ENCODE measurements at places on chromosomes 3 and 15.

GRCh38 chr3:111851511-111851954 is 7.5 kb upstream of the PHLDB2 start:
- DNase-seq: no peak

DNA sequence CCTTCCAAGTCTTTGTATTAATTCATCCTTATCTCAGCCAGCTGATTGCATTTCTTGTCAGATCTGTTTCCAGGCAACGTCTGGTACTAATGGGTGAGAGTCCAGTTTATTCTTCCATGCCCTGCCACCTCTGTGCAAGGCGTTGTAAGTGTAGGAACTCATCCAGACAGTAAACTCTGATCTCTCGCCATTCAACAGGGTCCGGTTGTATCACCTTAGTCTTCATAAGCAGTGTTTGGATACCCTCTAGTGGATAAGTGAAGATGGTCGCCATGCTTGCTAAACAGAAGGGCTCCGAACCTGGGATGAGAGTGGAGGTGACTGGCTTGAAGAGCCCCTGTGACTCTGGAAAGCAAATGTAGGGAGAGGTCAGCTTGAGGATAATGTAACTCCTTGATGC is 51.6 kb upstream of the CMTM7 start:
- DNase-seq: no peak

GRCh38 chr3:66344391-66344811 is 123.6 kb downstream of the SLC25A26 start:
- DNase-seq: no peak

DNA sequence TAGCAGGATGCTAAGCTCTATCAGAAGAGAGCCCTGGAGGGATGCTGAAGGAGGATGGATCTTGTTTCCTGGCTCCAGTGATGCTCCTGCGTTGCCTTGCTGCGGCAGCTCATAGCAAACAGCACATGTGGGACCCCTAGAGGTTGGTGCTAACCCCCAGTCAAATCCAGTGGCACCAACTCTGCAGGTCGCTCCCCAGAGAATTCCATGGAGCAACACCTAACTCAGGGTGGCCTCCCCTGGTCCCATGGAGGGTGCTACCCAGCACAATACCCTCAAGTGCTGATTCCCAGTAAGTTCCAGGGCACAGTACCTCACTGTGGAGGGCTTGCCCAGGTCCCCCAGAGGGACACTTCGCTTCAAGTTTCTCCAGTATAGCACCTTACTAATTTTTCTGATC is 231.2 kb downstream of the NEK10 start:
- no peak for DNase-seq

- DNase-seq: peak; percentile 16
Measured at GRCh38 chr3:134419214-134419959, 45.1 kb upstream of the AMOTL2 start.

- no peak for DNase-seq
Measured at GRCh38 chr3:8524656-8525399, 23.2 kb downstream of the LMCD1 start.

- no peak for DNase-seq
Measured at GRCh38 chr3:189806171-189806951, 175.2 kb downstream of the TP63 start.

- no peak for DNase-seq
Measured at GRCh38 chr3:110614186-110614585, 457.4 kb upstream of the NECTIN3 start.

DNA sequence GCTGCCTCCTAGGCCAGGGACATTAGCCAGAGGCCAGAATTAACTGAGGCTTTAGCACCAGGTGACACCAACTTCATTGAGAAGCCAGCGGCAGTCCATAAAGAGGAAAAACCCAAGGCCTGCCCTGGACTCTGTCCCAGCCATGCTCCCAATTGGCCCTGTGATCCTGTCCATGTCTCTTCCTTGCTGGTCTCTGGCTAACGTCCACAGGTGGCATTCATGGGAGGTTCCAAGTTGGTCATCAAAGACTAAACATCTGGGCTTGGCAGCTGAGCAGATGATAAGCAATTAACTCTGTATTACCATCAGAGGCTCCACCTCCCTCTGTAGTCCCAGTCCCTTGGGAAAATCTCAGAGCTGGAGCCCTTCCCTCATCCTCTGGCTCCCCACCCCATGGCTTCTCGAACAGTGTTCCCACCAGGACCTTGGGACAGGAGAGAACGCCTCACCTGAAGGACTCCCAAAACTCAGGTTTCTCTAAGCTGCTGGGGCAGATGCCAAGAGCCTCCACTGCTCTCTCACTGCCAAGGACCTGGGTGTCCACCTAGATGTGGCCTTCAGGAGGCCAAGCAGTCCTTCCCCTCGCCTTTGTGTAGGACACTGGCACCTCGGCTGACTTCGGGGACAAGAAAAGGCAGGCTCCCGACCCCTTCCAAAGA is 40.4 kb downstream of the GOLGA6A start:
- DNase-seq: no peak

- DNase-seq: no peak
Measured at GRCh38 chr3:64739971-64740631, 52.3 kb upstream of the ADAMTS9 start.

GRCh38 chr3:111303760-111304159 is 232.1 kb downstream of the NECTIN3 start:
- no peak for DNase-seq

DNA sequence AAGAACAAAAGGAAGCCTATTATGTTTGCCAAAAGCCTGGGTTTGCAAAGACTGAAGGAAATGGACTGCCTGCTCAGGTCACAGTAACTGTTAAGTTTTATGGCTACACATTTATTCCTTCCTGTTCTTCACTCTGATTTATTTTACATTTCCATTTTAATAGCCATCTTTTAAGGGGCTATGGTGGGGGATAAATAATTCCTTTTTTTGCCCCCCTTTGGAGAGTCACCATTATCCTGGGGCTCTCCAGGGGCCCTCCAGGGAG is 53.5 kb upstream of the MYZAP start:
- no peak for DNase-seq

DNA sequence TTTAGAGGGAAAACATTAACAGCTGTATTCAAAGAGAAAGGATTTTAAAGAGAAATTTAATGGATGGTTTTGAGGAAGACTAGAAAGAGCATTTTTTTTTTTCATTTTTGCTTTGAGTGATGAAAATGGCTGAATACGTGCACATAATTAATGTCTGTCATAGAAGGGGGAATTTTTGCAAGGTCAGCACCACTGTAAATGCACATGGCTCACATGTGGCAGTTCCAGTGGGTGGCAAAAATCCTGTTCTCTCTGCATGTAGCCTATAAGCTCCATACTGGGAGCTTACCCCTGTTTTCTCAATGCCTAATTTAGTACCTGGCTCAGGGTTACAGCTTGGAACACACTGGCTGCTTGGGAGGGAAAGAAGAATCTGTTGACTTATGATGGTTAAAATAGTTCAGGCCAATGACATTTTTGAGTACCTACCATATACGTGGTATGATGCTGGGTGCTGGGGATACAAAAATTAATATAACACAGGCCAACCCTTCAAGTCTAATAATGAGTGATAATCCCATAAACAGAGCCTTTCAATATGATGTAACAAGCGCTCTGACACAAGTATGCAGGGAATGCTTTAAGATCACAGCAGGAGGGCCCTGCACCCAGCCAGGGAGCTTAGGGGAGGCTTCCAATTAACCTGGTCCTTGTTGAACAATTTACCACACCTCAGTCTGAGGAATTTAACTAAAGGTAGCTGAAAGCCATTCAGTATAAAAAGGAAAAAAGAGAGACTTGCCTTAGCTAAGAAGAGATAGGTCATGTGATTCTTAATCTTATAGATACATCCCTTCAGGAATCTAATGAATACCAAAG is 33.0 kb downstream of the HSPBAP1 start:
- no peak for DNase-seq

- DNase-seq: no peak
Measured at GRCh38 chr3:65532215-65532614, 506.5 kb downstream of the MAGI1 start.

DNA sequence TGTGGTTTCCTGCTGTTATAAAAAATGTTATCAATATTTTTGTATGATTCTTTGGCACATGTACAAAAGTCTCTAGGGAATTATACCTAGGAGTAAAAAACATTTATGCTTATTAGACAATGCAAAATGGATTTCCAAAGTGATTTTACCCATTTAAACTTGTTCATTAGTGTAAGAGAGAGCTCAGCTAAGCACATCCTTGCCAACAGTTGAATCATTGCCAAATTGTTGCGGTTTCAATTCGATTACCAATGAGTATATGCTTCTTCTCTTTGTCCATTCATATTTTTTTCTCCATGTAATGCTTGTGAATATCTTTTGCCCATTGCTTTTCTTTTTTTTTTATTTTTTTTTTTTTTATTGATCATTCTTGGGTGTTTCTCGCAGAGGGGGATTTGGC is 17.2 kb downstream of the CASR start:
- no peak for DNase-seq

DNA sequence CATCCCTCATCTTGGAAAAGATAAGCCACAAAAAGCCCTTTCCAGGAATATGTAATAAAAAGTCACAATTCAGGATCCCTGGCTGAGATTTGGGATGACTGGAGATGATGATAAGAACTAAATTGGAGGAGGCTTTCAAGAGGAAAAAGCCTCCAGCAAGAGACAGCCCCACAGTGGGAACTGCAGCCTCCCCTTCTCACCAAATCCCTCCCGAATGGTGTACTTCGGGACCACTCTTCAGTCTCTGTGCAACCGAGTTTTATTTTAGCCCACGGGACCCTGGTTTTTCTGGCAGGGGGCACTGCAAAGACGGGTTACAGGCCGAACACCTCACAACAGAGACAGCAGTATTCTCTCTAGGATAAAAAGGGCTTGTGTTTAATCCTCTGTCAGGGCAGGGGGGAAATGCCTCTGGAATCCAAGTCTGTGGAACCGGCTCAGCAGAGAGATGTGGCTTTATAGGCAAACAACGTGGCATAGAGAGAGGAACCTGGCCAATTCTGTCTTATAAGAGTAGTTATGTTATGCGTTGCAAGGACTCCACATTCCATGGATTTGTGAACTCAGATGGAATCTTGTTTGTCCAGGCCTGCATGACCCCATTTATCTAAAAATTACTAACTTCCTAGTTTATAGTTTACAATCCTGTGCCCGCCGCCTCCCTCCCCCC is 1.2 kb upstream of the LMCD1 start:
- DNase-seq: no peak

DNA sequence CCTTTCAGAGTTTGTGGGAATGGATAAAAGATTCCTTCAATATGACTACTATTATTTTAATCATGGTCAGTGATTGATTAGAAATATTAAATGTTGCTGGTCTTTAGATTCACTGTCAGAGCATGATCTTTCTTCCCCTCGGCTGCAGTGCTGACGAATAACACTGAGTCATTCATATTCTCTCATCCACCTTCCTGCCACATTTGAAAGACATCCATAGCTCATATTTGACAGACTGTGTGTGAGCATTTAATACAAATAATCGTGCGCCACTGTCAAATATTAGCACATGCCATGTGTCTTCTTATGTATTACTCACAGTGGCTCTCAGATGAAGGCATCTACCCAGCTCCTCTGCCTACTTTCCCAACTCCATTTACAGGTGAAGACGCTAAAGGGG is 476.5 kb upstream of the TPRG1 start:
- DNase-seq: no peak

- no peak for DNase-seq
Measured at GRCh38 chr3:4322635-4323034, 19.5 kb downstream of the SETMAR start.

- DNase-seq: no peak
Measured at GRCh38 chr15:66071921-66072295, 181.6 kb downstream of the MEGF11 start.

DNA sequence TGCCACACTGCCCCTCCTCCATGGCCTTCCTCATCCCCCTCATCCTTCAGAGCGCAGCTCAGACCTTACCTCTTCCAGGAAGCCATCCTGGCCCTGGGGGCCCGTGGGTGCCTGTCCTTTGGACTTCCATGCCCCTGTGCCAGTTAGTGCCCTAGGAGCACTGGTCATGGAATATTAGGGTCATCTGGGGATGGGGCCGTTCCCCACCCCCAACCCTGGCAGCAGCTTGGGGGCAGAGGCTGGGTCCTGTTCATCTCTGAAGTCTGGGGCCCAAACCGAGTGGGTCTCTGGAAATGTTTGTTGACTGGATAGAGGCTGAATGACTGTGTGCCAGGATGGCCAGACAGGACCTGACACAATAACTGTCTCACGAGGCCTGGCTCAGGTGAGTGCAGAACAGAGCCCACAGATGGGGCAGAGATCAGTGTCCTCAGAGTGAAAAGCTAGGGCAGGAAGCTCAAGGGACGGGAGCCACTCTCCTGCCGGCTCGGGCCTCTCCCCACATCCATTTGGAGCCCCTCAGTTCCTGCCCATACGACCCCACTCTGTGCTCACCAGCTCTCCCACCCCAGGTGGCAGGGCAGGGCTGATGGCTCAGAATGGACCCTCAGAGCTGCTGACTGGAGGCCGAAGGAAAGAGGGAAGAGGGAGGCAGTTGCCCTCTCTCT is 62.5 kb downstream of the TLE3 start:
- no peak for DNase-seq

DNA sequence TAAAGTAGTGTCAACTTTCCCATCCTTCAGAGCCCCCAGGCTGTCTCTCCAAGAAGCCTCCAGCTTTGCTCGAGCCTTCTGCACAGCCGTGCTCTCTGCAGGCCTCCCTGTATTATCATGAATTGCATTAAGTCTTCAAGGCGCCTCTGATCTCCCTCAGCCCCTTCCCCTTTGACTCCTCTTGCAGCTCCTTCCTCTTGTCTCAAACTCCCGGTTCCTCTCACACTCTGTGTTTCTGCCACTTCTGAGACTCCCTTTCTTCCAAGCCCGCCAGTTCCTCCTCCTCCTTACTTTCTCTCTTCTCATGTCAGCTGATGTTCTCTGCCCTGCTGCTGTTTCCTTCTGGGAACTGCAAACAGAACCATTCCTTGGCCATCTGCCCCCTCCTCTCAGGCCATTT is 418.8 kb downstream of the EPHB1 start:
- no peak for DNase-seq

GRCh38 chr3:117059067-117059955 is 349.7 kb downstream of the TUSC7 start:
- DNase-seq: peak; percentile 59

GRCh38 chr3:10570196-10570946 is 65.0 kb upstream of the ATP2B2 start:
- DNase-seq: no peak

GRCh38 chr3:123755085-123755484 is 129.0 kb downstream of the MYLK start:
- no peak for DNase-seq

DNA sequence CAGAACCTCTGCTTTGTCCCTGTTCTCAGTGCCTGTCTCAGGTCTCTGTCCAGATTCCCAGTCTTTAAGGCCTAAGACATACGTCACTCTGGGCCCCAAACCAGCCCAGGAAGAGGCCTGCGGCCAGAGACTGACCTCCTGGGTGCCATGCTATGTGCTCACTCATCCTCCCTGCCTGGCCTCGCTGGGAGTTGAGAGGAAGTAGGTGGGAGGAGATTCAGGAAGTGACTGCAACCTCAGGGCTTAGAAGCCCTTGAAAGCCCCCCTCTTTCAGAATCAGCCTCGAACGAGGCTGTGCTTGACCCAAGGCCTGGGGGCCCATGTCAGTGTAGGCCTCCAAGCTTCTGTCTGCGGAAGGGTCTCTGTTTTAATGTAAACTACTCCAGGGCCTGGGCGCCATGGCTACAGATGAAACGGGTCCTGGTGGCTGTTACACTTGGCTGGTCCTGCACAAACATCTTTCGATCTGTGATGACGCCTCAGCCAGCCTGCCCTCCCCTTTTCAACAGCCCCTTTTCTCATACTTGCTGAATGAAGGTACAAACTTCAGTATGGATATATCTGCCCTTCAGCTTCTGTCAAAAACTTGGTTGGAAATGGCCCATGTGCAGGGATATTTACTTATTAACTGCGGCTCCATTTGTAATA is 11.7 kb downstream of the RASGRF1 start:
- no peak for DNase-seq

- no peak for DNase-seq
Measured at GRCh38 chr15:67835297-67836133, 4.3 kb downstream of the RNU6-1 start.

All from NCI-H1092 (cell line).